ENCODE measurements at places on chromosomes 5 and 9.

DNA sequence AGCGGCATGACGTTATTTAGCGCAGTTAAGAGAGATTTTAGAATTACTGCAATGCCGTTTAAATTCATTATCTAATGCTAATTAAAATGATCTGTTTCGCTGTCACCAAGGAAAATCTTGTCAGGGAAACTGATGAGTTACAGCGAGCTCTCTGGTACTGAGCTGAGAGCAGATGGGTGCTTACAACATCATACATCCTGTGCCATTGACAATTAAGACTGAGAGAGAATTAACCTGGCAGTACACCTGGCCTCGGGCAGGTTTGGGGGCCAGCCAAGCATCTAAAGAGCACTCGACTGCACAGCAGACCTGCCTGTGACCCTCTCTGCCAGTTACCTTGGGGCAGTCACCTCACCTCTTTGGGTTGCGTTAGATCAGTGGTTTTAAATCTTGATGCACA lies 55.0 kb downstream of the PUM3 start:
- DNase-seq = no peak

- no peak for DNase-seq
Measured at GRCh38 chr5:115869256-115869795, 27.6 kb downstream of the AP3S1 start.

GRCh38 chr9:134793288-134794188 lies 87.1 kb upstream of the FCN2 start:
- DNase-seq = no peak

DNA sequence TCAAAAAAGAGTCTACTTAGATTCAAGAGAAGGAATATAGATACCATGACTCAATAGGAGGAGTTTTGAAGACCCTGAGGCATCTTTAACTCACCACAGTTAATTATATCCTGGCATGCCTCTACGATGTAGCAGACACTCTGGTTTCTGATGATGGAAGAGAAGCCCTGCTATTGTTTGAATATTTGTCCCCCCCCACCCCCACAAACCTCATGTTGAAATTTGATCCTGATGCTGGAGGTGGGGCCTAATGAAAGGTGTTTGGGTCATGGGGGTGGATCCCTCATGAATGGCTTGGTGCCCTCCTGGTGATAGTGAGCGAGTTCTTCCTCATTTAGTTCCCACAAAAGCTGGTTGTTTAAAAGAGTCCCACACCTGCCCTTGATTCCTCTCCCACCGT lies 147.9 kb upstream of the TBCA start:
- DNase-seq = no peak

DNA sequence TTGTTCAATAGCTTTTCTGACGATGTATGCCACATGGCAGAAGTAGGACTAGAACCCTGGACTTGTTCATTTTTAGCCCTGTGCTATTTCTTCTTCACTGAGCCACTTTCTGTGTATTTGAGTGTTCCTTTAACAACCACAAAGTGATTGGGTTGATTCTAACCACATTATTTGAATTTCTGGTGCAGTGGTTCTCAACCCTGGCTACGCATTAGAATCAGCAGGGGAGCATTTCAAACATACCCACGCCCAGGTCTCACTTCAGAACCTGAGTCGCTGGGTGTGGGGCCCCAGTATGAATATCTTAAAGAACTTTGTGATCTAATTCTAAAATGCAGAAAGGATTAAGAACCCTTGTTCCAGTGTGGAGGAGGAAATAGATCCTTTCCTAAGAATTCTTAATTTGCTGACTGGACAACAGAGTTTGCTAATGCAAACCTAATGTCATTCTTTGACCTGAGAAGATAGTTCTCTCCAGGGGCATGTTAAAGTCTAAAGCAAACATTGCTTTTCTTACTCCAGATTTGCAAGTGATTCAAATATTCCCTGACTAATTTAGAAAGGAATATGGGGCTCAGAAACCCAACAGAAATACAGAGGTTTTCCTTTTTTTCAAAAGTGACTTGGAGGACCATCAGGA lies 75.4 kb upstream of the GDNF start:
- DNase-seq = no peak

DNA sequence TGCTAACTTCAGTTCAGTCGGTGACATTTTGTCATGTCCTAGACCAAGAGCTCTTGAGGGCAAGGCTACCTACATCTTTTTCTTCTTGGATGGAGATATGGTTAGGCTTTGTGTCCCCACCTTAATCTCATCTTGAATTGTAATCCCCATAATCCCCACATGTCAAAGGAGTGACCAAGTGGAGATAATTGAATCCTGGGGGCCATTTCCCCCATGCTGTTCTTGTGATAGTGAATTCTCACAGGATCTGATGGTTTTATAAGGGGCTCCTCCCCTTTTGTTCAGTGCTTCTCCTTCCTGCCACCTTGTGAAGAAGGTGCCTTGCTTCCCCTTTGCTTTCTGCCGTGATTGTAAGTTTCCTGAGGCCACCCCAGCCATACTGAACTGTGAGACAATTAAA lies 2.1 kb upstream of the CFAP90 start:
- no peak for DNase-seq

DNA sequence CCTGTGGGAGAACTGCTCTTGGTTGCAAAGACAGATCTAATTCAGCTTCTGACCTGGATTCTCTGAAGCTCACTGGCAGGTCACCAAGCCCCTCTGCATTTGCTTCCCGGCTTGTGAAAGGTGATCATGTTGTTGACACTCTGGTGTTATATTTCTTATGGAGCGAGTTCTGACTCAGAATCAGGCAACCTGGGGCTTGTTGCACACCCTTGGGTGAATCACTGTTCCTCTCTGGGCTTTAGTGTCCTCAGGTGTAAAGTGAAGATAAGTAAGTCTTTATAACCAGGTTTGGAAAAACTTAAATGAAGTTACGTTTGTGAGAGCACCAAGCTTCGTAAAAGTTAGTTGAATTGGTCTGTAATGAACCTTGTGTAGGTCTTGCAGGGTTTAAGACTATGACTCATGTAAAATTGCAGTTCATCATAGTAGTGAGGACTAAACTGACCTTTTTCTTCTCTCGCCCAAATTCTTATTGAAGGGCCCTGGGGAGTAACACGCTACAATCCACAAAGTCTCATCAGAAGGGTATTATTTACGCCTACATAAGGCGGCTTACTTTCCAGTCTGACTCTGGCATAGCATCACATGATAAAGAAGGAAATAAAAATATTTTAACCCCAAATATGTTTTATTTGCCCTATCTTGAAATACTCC lies 218.6 kb downstream of the TMEM38B start:
- no peak for DNase-seq

DNA sequence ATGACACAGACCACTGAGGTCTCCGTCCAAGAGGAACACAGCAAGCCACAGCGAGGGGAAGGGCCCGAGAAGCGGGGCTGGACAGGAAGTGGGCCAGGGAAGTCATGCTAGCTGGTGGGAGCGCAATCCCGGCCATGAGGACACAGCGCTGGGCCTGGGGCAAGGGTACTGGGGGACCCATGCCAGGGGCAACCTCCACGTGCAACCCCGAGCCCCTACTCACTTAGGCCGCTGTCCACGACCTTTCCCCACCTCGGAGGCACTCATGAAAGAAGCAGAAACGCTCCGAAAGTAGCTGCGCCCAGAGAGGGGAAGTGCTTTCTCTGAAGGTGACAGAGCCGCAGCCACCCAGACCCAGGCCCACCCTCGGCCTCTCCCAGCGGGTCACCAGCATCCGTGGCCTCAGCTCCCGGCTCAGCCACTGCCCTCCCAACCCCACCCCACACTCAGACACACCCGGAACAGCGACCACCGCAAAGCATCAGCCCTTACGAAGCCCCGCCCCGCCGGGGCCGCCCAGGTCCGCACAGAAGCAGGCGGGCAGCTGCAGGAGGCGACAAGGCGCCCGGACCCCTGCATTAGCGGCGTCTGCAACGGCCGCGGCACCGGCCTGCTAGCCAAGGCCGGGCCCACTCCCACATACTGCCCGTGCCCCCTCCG lies 782 bp downstream of the BICD2 start:
- peak; percentile 47 for DNase-seq

- no peak for DNase-seq
Measured at GRCh38 chr5:63233911-63234310, 655.3 kb downstream of the LRRC70 start.

DNA sequence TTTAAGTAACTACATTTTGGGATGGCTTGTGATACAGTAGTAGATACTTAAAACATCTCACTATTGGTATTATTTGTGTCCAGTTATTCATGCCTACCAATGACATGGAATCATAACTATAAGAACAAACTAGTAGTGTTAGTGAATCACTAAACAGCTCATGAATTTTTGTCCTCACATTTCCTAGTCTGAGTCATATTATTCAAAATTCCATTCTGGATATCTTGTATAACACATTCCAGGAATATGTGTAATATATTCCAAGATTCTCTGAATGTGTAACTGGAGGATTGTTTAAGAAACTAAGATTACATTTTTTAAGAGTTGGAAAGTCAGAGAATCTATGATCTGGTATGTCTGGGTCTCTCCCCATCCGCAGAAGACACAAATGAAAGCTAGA lies 565.3 kb upstream of the ZNF608 start:
- no peak for DNase-seq

- no peak for DNase-seq
Measured at GRCh38 chr9:75798505-75798904, 92.0 kb upstream of the PCSK5 start.

All from naive thymus-derived CD4-positive, alpha-beta T cell (primary cell).